Activated naive CD4-positive, alpha-beta T cell treated with Interleukin-2 at 50 U/mL for 16 hours (primary cell): ENCODE measurements at places on chromosomes 1 and 21.

- DNase-seq, result no peak
Observed at GRCh38 chr1:6998267-6998666, 213.0 kb downstream of the CAMTA1 start.

DNA sequence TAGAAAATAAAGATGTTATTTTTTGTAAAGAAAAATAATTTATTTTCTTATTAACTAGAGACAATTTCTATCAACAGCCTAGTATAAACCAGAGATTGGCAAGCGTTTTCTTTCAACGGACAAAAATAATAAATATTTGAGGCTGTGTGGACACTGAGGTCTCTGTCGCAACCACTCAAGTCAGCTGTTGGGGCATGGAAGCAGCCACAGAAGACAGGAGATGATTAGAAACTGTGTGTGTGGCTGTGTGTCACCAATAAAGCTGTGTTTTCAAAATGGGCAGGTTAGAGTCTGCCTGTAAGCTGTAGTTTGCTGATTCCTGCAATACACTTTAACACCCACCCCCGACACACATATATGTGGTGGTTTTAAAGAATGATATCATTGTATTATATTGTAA is 200.6 kb upstream of the HMCN1 start:
- DNase-seq, result no peak

GRCh38 chr1:156122086-156122485 is 7.6 kb downstream of the LMNA start:
- DNase-seq, result no peak

DNA sequence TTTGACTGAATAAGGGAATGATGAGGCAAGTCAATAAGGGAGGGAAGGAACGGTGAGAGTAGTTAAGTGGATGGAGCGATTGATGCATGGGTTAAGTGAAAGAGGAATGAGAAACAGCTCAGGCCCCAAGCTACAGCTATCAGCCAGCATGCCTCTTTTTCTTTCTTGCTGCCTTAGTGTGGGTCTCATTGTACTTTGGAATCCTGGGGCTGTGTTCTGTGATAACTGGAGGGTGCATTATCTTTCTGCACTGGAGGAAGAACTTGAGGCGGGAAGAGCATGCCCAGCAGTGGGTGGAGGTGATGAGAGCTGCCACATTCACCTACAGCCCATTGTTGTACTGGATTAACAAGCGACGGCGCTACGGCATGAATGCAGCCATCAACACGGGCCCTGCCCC is 1.0 kb downstream of the TEX38 start:
- no peak for DNase-seq
